Activated naive CD4-positive, alpha-beta T cell (primary cell): ENCODE measurements at places on chromosomes 5 and 9.

- DNase-seq, result no peak
These were observed 299.2 kb downstream of the NFIB start for GRCh38 chr9:14014744-14015143.

DNA sequence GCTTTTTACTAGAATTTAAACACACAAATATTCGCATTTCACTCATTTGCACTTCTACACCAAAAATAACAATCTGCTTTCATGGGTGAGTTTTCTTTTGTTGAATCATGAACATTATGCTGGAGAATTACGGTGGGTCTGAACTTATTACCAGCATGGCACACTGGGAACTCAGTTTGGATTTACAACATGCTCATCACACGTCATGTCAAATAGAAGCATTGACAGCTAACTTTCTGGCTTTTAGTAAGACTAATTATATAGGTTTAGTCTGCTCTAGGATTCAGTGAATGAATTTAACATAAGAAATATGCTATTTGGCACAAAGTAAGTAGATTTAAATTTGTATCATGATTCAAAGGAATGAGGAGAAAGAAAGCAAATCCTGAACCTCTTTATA is 290.4 kb downstream of the TMEM167A start:
- no peak for DNase-seq

DNA sequence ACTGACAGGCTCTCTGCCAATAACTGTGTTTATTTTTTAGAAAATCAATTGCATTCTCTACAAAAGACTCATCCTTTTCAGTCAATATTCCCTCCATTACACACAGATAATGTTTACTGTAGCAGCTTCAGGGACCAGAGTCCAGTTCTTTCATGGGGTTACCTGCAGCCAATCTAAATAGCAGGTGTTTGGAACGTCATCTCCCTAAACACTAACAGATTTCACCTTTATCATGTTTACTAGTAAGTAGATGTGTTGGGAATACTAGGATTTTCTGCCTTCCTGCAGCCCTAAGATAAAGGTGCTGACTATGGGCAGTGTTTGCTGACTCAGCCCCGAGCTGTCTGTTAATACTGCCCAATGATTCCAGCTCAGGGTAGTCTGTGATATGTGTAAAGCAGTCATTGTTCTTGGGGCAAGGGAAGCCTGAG is 447.0 kb downstream of the KIF4B start:
- no peak for DNase-seq

DNA sequence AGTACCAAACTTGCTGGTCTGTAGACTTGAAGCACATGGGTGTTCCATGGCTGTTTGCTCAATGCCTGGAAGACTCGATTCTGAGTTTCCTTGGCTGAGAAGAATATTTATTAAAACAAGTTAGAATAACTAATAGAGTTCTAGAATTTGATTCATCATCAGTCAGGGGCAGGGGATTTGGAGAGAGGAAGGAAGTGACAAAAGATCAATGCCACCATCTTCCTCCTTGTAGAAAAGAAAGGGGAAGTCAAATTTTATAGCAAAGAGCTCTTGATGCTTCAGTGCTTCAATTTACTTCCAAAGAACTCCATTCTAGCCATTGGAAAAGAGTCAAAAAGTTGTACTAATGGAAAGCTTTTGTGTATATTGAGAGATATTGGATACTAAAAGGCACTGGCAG is 236.3 kb downstream of the MCTP1 start:
- no peak for DNase-seq

DNA sequence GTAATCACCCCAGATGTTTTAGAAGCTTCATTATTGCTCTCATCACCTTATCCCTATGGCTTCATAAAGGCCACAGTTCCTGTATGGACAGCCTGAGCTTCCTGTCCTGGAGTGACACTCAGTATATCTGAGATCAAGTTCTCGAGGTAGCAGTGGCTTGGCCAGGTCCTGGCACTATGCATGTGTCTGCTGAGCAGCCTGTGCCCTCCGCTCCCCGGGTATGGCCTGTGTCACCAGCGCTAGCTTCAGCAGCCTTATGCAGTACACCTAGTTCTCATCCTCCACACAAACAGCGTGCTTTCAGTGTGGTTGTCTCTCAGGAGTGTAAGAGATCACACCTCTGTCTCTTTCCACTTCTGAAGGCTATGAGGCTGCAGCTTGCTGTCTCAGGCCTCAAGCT is 514.7 kb downstream of the DIRAS2 start:
- no peak for DNase-seq

- DNase-seq, result no peak
These were observed 27.0 kb upstream of the ALDOB start for GRCh38 chr9:101462558-101462957.

GRCh38 chr5:2557435-2557834 is 194.0 kb downstream of the IRX2 start:
- no peak for DNase-seq

GRCh38 chr5:177100714-177101121 is 14.0 kb downstream of the FGFR4 start:
- no peak for DNase-seq

DNA sequence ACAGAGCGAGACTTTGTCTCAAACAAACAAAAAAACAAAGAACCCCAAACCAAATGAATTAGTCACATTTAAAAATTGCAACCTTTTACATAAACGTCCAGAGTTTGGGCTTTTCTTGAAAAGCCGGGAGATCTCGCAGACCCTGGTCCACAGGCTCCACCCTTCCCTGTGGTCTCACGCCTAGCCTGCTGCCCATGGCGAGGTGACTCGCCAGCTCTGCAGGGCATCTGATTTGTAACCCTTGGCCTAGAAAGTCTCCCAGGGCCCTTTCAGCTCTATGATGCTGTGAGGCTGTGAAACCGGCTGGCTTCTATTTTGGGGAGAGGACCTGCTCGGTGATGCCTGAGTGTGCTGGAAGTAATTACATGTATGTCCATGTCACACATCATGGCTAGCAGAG is 44.7 kb upstream of the PHYKPL start:
- no peak for DNase-seq

- DNase-seq, result peak; percentile 8
These were observed 73.6 kb upstream of the PAM start for GRCh38 chr5:102681403-102681983.

DNA sequence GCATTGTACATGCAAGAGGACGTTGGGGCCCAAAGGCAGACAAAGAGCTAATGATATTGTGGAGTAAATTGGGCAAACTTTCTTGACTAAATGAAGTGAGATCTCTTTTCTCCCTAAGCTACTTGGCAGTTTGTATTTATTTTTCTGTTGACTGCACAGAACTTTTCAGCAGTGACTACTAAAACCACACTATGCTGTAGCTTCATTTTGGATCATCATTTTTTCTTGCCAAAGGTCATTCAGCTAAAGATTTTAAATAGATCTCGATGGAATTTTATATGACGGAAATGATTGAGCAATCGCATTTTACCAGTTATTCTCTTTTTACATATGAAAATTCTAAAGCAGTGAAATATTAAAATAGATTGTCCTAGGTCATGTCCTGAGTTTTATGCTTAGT is 286.1 kb upstream of the ACTBL2 start:
- no peak for DNase-seq

DNA sequence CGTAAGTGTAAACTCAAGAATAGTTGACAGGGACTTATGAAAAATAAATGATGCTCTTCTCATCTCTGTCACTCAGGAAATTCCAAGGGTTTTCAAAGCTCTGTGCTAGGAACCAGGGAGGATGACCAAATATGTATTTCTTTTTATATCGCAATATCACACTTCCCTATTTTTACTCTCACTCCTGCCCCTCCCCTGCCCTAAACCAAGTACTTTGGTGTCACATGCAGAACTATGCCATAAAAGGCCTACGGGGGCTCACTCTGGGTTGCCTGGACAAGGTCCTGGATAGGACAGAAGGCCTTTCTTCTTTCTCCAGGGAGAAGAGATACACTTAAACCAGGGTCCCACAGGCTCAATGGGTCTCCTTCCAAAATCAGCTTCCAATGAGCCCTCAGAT is 8.3 kb upstream of the RETREG1 start:
- no peak for DNase-seq

DNA sequence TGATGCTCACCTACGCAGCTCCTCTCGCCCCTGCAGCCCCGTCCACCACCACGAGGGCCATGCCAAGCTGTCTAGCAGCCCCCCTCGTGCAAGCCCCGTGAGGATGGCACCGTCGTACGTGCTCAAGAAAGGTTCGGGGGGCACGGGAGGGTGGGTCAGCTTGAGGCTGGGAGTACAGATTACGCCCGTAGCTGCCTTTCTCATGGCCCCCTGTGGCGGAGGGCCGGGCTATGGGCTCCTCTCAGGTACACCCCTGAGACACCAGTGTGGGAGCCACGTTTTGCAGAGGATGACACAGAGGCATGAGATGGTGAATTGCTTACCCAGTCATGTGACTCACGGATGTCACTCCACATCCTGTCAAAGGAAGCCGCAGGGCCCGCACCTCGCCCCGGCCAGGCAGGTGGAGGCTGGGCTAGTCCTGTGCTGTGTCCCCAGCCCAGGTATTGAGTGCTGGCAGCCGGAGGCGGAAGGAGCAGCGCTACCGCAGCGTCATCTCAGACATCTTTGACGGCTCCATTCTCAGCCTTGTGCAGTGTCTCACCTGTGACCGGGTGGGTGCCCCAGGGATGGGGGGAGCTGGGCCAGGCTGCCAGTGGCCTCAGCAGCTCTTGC is 33.7 kb downstream of the USP20 start:
- peak; percentile 32 for DNase-seq

- DNase-seq, result no peak
These were observed 136.8 kb downstream of the TENT4A start for GRCh38 chr5:6850106-6850432.

DNA sequence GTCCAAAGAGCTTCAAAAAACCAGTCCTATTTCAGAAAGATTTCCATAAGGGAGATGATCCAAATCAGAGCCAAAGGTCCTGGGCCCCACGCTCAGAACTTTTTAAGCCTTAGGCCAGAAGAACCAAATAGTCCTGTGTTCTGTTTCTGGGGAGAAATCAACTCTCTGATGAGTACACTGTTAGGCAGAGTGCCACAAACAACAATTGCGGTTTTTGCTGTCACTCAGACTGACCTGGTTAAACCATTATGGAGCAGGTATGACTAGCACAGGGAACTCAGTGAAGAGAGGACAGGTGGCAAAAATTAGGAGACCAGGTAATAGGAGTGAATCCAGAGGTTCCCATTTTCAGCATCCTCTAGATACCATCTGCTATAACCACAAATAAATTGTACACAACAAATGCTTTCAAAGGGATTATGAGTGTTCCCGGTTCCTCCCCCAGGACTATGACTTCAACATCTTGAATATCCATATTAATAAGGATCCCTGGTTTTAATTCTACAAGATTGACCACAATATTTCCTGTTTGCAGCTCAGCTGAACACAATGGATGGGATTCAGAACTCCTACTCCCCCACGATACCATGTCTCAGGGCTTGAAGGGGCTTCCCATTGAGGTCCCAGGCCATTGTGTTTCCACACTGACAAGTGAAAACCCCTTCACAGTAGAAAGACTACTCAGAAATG is 52.1 kb upstream of the FREM1 start:
- no peak for DNase-seq

DNA sequence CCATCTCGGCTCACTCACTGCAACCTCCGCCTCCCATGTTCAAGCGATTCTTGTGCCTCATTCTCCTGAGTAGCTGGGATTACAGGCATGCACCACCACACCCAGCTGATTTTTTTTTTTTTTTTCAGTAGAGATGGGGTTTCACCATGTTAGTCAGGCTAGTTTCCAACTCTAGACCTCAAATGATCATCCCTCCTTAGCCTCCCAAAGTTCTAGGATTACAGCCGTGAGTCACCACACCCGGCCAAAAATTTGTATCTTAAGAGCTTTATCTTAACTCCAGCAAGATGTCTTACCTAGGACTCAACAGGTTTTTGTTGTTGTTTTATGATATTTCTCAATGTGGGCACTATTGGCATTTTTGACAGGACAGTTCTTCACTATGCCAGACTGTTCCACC is 27.9 kb downstream of the LYRM7 start:
- no peak for DNase-seq

DNA sequence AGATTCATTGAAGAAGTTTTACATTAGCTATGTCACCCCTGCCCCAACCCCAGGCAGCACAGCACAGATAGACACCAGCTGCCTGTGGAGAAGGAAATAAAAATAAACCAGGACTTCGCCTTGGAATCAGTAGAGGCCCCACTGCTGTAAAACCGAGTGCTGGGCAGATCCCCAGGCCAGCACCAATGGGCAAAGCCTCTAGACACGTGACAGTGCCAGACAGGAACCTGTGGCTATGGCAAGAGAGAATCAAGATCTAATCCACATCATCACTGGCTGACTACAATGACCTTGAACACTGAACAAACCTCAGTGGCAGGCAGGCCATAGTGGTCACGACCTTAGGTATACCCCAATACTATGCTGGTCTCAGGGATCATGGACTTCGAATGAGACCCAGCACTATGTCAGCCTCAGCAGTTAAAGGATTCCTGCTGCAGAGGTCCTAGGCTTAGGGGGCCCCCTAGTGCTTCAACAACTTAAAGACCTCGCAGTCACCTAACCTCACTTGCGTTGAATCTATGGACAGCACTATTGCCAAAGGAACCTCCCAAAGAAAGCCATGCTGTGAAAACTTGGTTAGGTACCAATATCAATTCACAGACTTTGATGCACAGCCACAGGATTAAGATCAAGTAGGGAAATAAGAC is 2118.6 kb upstream of the C9orf72 start:
- DNase-seq, result no peak

DNA sequence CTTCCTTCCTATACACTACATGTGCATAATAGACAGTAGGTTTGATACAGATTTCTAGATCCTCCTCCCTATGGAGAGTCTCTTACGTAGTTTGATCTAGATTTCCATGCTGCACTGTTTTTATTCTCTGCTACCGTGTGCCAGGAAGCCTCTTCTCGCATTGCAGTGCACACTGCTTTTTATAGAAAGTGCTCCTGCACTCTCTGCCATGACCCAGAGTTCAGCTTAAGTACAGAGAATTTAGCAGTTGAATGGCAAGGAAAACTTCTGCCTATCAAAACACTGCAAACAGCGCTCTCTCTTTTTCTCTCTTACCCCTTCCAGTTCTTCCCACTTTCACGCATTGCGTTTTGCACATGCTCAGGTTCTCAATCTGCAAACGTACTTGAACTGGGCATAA is 187.4 kb downstream of the ARHGAP26 start:
- DNase-seq, result no peak

- no peak for DNase-seq
These were observed 115.2 kb downstream of the TMC1 start for GRCh38 chr9:72636621-72637020.

DNA sequence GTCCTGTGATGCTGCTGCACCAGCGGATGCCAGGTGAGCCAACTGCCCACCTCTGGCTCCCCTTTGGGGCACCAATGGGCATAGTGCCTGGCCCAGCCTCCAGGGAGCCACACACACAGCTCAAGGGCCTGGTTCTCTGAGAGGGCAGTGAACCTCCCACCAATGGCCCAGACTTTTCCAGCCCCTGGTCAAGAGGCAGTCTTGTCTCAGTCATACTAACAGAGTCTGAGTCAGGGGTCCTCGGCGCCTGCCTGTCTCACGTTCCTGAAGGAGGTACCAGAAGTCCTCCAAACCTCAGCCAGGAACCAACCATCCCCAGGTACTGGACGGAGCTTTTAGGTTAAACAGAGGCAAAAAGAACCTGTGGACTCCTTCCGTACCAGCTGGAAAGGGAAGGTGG is 121.1 kb downstream of the C5orf15 start:
- no peak for DNase-seq
